ENCODE measurements at places on chromosomes 3 and 15.

GRCh38 chr3:126287536-126288241 lies 69.5 kb downstream of the KLF15 start:
- H3K27ac ChIP-seq = no peak overlapping the region
- H3K4me3 ChIP-seq = peak overlapping the region; percentile 31
- H3K36me3 ChIP-seq = no peaks in the 10 kb centered on the region
- H3K27me3 ChIP-seq = peaks cover 36% of the 10 kb centered on the region
- DNase-seq = no peak
- peaks cover 3% of the 10 kb centered on the region for H3K4me1 ChIP-seq

DNA sequence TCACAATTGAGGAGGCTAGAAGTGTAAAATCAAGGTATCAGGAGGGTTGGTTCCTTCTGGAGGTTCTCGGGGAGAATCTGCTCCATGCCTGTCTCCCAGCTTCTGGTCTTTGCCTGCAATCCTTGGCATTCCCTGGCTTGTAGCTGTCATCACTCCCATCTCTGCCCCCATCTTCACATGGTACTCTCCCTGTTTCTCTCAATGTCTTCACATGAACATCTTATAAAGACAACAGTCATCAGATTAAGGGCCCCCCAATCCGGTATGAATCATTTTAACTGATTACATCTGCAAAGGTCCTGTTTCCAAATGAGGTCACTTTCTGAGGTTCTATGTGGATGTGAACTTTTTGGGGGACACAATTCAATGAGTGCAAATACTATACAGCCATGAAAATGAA lies 113.0 kb upstream of the GALNT15 start:
- no peak overlapping the region for H3K4me3 ChIP-seq
- H3K27me3 ChIP-seq = no peaks in the 10 kb centered on the region
- H3K27ac ChIP-seq = no peak overlapping the region
- H3K4me1 ChIP-seq = no peaks in the 10 kb centered on the region
- H3K36me3 ChIP-seq = no peaks in the 10 kb centered on the region
- DNase-seq = no peak

- H3K4me3 ChIP-seq = no peak overlapping the region
- no peak overlapping the region for H3K27ac ChIP-seq
- no peaks in the 10 kb centered on the region for H3K36me3 ChIP-seq
- no peaks in the 10 kb centered on the region for H3K4me1 ChIP-seq
- no peaks in the 10 kb centered on the region for H3K27me3 ChIP-seq
- no peak for DNase-seq
Measured at GRCh38 chr3:3578718-3579117, 220.5 kb upstream of the LRRN1 start.

- DNase-seq = no peak
- H3K36me3 ChIP-seq = peaks cover 11% of the 10 kb centered on the region
Measured at GRCh38 chr3:28290863-28291300, 49.5 kb downstream of the CMC1 start.

GRCh38 chr3:170419557-170420087 lies 954 bp downstream of the CLDN11 start:
- H3K4me3 ChIP-seq = peak overlapping the region; percentile 80
- H3K4me1 ChIP-seq = peaks cover 43% of the 10 kb centered on the region
- DNase-seq = no peak
- no peaks in the 10 kb centered on the region for H3K36me3 ChIP-seq
- H3K27me3 ChIP-seq = peaks cover 36% of the 10 kb centered on the region

- H3K27me3 ChIP-seq = peaks cover 9% of the 10 kb centered on the region
- peaks cover 19% of the 10 kb centered on the region for H3K36me3 ChIP-seq
- H3K27ac ChIP-seq = peak overlapping the region; percentile 94
- peaks cover 16% of the 10 kb centered on the region for H3K4me1 ChIP-seq
Measured at GRCh38 chr15:48177383-48177765, 721 bp downstream of the MYEF2 start.

GRCh38 chr3:191499307-191500080 lies 38.5 kb downstream of the PYDC2 start:
- H3K27ac ChIP-seq = no peak overlapping the region
- DNase-seq = no peak
- peaks cover 13% of the 10 kb centered on the region for H3K27me3 ChIP-seq
- H3K4me1 ChIP-seq = no peaks in the 10 kb centered on the region
- no peaks in the 10 kb centered on the region for H3K36me3 ChIP-seq
- no peak overlapping the region for H3K4me3 ChIP-seq

DNA sequence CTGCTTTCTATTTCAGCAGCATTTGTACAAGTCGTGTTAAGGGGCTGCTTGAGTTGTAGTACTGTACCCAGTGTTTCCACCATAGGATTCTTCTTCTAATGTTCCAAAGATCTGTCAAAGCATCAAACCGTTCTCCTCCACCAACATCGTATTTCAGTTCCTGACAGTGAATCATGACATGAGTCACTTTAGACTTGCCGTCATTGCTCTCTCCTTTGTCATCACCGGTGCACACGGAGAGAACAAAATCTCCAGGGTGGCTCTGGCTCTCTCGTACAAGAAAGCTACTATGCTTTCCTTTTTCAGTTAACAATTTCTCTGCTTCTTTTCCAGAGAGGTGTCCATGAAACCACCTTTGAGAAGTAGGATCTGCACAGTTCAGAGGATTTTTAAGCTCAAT lies 270.9 kb upstream of the CCDC54 start:
- H3K27ac ChIP-seq = no peak overlapping the region
- DNase-seq = no peak
- no peak overlapping the region for H3K4me3 ChIP-seq
- no peaks in the 10 kb centered on the region for H3K27me3 ChIP-seq
- H3K36me3 ChIP-seq = no peaks in the 10 kb centered on the region
- H3K4me1 ChIP-seq = no peaks in the 10 kb centered on the region

GRCh38 chr3:156304406-156304805 lies 184.0 kb downstream of the KCNAB1 start:
- H3K27ac ChIP-seq = no peak overlapping the region
- DNase-seq = no peak
- H3K36me3 ChIP-seq = no peaks in the 10 kb centered on the region
- no peak overlapping the region for H3K4me3 ChIP-seq
- H3K4me1 ChIP-seq = no peaks in the 10 kb centered on the region

DNA sequence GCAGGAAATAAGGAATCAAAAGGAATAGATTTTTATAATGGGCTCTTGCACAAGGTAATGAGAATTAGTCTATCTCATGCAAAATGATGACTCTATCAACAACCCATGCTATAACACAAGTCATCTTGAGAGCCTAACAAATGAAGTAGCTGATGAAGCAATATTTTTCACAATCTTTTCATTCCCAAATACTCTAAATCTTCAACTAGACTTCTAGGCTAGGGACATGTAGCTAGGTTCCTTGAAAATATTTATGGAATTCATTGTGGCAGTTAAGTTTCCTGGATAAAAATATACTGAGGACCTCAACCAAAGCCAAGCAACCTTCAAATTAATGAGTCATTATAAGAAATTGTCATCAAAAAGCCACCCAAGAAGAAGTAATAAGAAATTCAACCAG lies 55.4 kb downstream of the DCBLD2 start:
- H3K27ac ChIP-seq = no peak overlapping the region
- H3K27me3 ChIP-seq = no peaks in the 10 kb centered on the region
- no peak overlapping the region for H3K4me3 ChIP-seq
- peaks cover 5% of the 10 kb centered on the region for H3K4me1 ChIP-seq
- DNase-seq = no peak

- H3K27ac ChIP-seq = peak overlapping the region; percentile 83
- H3K4me1 ChIP-seq = peaks cover 30% of the 10 kb centered on the region
- peaks cover 6% of the 10 kb centered on the region for H3K36me3 ChIP-seq
- H3K4me3 ChIP-seq = peak overlapping the region; percentile 30
- H3K27me3 ChIP-seq = no peaks in the 10 kb centered on the region
Measured at GRCh38 chr3:126052196-126053058, 31.5 kb downstream of the SLC41A3 start.

- H3K4me3 ChIP-seq = no peak overlapping the region
- H3K27me3 ChIP-seq = no peaks in the 10 kb centered on the region
- peaks cover 15% of the 10 kb centered on the region for H3K4me1 ChIP-seq
- DNase-seq = no peak
- no peak overlapping the region for H3K27ac ChIP-seq
Measured at GRCh38 chr3:138694287-138695007, 85.9 kb downstream of the FAIM start.

DNA sequence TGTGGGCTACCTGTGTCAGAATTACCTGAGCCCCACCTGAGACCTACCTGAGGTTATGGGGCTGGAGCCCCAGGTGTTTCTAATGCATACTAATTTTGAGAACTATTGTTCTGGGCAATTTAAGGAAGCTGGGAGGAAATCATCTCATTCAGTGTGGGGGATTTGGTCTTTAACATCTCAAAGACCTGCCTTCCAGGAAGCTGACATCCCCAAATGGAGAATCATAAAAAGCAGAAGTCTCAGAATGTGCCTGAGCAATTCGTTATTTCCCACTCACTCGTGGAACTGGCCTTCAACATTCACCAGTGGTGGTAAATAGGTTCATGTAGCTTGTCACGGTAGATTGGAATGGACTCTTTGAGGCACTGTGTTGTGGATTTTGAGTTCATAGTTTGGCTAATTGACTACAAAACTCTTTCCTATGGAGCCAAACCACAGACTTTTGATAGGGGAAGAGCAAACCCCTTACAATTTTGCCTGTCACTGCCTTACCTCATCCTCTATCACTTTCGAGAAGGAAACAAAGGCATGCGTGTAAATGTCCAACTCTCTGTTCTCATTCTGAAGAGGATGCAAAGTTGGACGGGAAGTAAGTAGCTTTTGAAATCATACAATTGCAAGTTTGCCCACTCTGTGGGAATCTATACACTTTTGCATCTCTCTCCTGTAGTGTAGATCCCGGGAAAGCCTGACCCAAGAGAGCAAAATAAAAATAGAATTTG lies 521.0 kb upstream of the MDFIC2 start:
- H3K27ac ChIP-seq = no peak overlapping the region
- H3K4me3 ChIP-seq = no peak overlapping the region
- DNase-seq = no peak
- H3K4me1 ChIP-seq = no peaks in the 10 kb centered on the region
- H3K27me3 ChIP-seq = peaks cover 6% of the 10 kb centered on the region
- no peaks in the 10 kb centered on the region for H3K36me3 ChIP-seq

GRCh38 chr3:4042070-4042469 lies 242.8 kb downstream of the LRRN1 start:
- peaks cover 5% of the 10 kb centered on the region for H3K36me3 ChIP-seq
- no peak overlapping the region for H3K27ac ChIP-seq
- H3K4me1 ChIP-seq = peaks cover 4% of the 10 kb centered on the region
- no peak for DNase-seq

- no peaks in the 10 kb centered on the region for H3K4me1 ChIP-seq
- no peaks in the 10 kb centered on the region for H3K36me3 ChIP-seq
- H3K4me3 ChIP-seq = no peak overlapping the region
- peaks cover 41% of the 10 kb centered on the region for H3K27me3 ChIP-seq
Measured at GRCh38 chr3:139311557-139311956, 32.3 kb upstream of the MRPS22 start.
